SJCRH30 (cell line): ENCODE measurements at places on chromosomes 4 and X.
A peak's percentile ranks its signal among the peaks of the same experiment; 100 is the strongest.

DNA sequence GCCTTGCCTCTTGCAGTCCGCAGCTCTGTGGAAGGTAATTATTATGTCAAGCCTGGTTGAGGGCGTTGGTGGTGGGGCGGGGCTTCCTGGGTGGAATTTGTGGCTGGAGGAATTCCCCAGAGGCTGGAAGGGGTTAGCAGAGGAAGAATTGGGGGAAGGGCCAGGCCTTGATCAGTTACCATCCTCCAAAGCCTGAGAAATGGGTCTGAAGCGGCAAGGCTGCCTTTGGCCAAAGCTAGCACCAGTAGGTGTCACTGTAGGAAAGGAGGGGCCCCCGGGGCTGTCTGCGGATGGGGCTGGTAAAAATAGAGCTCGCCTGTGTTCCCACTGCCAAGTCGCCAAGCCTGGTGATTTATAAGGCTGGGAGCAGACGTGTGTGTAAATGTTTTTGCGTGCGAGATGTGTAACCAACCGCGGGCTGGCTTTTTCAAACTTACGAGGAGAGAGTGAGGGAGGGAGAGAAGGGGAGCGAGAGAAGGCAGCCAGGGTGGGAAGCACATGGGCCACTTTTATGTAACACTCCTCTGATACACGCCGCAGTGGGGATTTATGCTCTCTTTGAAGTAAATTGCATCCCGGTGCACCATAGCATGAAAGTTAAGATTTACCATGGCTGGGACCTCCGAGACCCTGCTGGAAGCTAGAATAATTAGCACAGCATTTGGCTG is 367.0 kb downstream of the BCOR start:
- DNase-seq: peak; percentile 81

DNA sequence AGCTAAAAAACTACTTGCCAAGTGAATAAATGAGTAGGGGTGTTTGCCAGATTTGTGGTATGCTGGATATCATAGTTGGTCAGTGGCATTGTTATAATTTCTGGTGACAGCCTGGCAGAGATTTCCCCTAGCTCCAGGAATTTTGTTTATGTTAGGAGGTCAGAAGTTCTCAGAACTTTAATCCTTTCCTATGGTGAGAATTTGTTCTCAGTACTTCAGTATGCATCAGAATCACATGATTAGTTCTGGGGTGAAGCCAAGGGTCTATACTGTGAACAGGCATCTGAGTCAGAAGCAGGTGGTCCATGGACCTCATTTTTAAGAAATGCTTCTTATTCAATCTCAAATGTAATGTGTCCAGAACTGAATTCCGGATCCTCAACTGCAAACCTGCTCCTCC is 10.5 kb downstream of the RASSF6 start:
- peak; percentile 63 for DNase-seq

DNA sequence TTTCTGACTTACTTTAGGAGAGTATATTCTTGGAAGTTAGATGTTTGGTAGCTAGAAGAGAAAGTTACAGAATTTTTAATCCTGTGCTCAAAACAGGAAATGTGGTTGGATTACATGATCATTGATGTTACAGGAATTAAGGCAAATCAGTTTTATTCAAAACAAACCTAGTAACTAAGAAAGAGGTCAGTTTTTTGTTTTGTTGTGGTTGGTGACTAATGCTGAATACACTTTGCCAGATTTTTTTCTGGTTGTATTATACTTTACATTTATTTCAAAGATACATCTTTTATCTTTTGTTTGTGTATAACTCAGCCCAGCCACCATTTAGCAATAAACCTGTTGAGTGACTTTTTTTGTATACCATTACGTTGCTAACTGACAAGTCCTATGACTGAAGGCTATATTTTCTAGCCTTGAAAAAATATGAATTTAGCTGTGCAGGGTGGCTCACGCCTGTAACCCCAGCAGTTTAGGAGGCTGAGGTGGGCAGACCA is 116.7 kb downstream of the KLHL8 start:
- DNase-seq: no peak

GRCh38 chr4:139732991-139733570 is 67.5 kb downstream of the MGST2 start:
- DNase-seq: no peak

GRCh38 chrX:71212536-71212935 is 10.5 kb upstream of the GJB1 start:
- no peak for DNase-seq

DNA sequence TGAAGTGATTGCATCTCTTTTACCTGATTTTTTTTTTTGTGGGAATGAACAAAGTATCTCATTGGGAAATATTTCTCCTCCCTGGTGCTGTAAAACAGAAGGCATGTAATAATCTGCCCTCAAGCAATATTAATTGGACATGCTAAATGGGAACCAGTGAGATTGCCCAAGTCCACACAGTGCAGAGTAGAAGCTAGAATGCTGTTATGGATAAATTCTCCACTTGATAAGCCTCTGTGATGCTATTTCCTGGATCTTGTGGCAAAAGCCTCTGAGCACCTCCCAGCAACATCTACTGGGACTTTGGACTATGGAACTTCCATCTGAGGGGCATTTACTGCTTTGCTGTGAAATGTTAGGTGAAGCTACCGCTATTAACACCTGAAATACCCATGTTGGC is 46.9 kb upstream of the YTHDC1 start:
- no peak for DNase-seq

DNA sequence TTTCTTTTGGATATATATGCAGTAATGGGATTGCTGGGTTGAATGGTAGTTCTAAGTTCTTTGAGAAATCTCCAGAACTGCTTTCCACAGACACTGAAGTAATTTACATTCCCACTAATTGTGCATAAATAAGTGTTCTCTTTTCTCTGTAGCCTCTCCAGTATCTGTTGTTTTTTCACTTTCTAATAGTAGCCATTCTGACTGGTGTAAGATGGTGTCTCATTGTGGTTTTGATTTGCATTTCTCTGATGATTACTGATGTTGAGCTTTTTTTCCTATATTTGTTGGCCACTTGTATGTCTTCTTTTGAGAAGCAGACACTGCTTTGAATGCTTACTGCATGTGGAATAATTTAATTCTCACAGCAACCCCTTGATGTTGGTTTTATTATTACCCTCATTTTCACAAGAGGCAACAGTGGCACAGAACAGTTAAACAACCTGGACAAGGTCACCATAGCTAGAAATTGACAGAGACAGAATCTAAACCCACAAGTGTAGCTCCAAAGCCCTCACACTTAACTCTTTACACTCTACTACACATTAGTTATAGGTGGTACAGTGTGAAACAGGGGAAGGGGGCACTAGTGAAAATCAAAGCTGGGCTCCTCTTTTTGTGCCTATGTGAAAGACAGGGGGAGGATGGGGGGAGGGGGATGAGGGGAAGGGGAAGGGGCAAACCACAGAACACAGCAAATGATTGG is 96.1 kb downstream of the REELD1 start:
- no peak for DNase-seq

DNA sequence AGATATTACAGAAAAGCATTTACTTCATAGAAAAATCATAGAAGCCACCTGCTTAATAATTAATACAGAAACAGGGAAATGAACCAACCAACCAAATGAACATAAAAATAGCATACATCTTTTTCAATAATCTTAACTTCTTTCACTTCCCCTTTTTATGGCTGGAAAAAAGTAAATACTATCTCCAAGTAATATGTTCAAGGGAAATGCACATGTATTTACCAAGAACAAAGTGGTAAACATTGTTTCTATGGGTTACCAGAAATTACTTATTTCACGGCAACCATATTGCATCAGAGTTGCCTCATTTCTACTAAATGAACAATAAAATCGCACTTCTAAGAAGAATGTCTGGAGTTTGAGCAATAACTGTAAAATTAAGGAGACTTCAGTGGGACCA is 321.3 kb downstream of the TMA16 start:
- DNase-seq: no peak

- no peak for DNase-seq
Measured at GRCh38 chr4:106454581-106454980, 86.0 kb upstream of the GIMD1 start.

DNA sequence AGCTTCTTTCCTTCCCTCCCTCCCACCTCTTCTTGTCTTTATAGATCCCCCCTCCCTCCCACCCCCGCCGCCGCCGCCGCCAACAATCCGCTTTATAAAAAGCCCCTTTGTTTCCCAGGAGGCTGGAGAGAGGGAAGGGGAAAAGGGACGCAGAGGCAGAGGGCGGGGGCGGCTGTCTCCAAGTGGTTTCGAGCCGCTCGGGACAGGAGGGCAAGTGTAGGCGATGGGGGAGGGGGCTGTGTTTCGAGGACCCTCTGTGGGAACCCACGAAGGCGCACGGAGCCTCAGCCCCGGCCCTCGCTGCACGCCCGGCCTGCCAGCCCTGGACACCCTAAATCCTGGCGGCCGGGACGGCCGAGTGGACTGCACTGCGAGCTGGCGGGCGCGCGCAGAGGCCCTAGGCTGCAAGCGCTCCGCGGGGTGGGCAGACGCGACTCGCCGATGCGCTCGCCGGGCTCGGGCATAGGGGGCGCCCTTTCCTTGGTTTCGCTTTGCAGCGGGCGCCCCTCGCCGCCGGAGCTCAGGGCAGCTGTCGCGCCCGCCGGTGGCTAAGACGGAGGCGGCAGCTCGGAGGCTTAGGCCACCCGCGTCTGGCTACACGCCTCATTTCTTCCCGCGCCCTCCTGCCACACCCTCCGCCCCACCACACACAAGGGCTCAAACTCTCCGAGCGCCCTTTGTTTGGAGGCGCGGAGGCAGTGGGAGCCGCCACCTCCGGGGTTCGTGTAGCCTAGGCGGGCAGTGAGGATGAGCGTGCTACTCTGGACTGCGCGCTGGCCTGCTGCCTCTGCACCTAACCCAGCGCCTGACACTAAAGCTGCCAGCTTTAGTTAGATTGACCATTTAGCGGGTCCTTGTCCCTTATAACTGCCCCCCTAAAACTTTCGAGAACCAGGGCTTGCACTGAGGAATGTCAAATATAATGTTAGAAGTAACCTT is 2.2 kb downstream of the MAMLD1 start:
- peak; percentile 81 for DNase-seq

GRCh38 chr4:155552180-155552579 is 114.5 kb upstream of the GUCY1A1 start:
- peak; percentile 86 for DNase-seq

DNA sequence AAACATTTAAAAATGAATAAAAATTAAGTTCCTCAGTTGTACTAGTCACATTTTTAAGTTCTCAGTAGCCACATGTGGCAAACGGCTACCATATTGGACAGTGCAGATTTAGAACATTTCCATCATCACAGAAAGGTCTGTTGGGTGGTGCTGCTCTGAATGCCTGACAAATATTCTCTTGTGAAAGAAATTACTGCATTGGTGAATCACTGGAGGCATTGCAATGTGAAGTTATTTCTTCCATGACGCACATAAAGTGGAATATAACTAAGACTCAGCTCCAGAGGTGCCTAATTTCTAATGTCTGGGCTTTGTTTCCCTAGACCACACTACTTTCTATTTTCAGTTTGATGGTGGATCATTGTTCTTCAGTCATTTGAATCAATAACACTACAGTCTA is 44.9 kb downstream of the CLNK start:
- DNase-seq: no peak

GRCh38 chr4:57158221-57158620 is 48.0 kb upstream of the IGFBP7 start:
- DNase-seq: no peak

GRCh38 chr4:180448306-180448705 is 1794.9 kb upstream of the TENM3 start:
- no peak for DNase-seq

DNA sequence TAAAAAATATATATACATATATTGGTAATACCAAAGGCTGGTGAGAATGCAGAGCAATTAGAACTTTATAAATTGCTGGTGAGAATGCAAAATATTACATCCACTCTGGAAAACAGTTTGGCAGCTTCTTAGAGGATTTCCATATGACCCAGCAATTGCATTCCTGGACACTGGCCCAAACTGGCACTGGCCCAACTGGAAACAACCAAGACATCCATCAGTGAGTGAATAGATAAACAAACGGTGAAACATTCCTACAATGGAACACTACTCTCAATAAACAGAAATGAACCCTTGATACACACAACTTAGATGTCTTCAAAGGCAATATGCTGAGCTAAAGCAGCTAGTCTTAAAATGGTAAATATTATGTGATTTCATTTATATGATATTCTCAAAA is 524.2 kb downstream of the IQCM start:
- peak; percentile 27 for DNase-seq

- no peak for DNase-seq
Measured at GRCh38 chr4:94208918-94209317, 1.3 kb downstream of the SMARCAD1 start.

DNA sequence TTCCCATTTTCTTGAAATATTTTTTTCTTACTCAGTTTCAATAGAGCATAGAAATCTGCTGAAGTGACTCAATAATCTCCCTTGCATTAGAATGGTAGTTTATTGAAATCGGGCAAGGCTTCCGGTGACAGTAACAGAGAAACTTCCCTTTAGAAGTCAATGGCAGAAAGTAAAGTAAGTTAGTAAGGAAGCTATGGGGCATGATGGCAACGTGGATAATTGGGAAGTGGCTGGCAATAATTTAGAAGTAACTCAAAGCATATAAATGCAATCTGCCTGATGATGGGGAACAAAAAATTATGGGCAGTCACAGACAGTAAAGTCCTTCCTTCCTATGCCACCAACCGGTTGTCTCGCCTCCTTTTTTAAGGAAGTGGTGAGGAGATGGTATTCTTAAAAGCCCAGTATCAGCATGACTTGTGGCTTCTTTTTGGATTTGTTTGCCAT is 7.6 kb downstream of the CYBB start:
- DNase-seq: no peak

GRCh38 chr4:11623726-11624037 is 195.0 kb upstream of the HS3ST1 start:
- no peak for DNase-seq

- DNase-seq: no peak
Measured at GRCh38 chr4:150149381-150149780, 71.1 kb downstream of the DCLK2 start.

- DNase-seq: no peak
Measured at GRCh38 chr4:189771696-189772361, 168.8 kb upstream of the FRG1 start.

- no peak for DNase-seq
Measured at GRCh38 chrX:133587818-133588217, 172.5 kb upstream of the GPC4 start.

GRCh38 chr4:173469622-173470021 is 60.4 kb downstream of the HAND2 start:
- DNase-seq: no peak

- no peak for DNase-seq
Measured at GRCh38 chr4:151753056-151753455, 7.8 kb downstream of the GATB start.

GRCh38 chrX:43592597-43592996 is 63.5 kb upstream of the MAOA start:
- DNase-seq: no peak

DNA sequence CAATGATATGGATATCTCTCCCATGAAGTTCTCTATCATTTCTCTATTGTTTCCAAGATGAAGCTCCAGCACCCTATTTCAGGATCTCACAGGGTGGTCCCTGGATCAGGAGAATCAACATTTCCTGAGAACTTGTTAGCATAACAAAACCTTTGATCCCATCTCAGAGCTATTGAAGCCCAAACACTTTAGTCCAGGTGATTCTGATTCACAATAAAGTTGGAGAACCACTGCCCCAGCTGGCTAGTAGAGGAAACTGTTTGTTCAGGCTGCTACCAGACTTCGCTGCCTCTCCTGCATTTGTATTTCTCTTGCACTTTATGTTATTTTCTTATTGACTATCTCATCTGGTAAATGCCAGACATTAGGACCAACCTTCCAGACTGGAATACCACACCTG is 65.4 kb downstream of the CEP44 start:
- DNase-seq: no peak
